Esophagus muscularis mucosa (tissue), 4 donors: ENCODE measurements at places on chromosomes 2 and 18. TPM values are rescaled to one million over a fixed set of nuclear protein-coding genes. Genes with fewer than 3 reads are reported as not detected.

DNA sequence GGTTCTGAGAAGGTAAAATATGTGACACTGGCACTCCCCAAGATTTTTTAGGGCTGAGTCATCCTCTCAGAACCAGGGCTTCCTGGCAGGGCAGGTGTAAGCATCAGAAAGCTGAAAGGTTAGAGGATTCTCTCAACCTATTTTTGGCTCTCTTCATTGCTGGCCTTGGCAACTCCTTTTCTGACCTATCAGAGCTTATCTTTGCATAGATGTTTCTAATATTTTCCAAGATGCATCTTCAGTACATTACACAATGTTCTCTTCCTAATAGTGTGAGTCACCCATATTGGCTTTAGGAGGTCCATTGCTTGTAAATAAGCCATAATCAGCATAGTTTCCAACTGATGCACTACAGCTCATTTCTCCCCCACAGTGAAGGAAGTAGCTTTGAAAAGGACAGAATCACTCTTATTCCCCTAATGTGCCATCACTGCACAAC is 2008.4 kb upstream of the PIK3C3 start:
- no peak for DNase-seq
- peaks cover 9% of the 10 kb centered on the region for H3K4me1 ChIP-seq
- H3K27me3 ChIP-seq, result no peaks in the 10 kb centered on the region
- H3K4me3 ChIP-seq, result no peak overlapping the region

- no peak for DNase-seq
- H3K27ac ChIP-seq, result no peak overlapping the region
- no peaks in the 10 kb centered on the region for H3K27me3 ChIP-seq
- no peaks in the 10 kb centered on the region for H3K36me3 ChIP-seq
- H3K4me3 ChIP-seq, result no peak overlapping the region
- peaks cover 8% of the 10 kb centered on the region for H3K4me1 ChIP-seq
These were observed 7.3 kb downstream of the INSIG2 start for GRCh38 chr2:118095610-118096009.

DNA sequence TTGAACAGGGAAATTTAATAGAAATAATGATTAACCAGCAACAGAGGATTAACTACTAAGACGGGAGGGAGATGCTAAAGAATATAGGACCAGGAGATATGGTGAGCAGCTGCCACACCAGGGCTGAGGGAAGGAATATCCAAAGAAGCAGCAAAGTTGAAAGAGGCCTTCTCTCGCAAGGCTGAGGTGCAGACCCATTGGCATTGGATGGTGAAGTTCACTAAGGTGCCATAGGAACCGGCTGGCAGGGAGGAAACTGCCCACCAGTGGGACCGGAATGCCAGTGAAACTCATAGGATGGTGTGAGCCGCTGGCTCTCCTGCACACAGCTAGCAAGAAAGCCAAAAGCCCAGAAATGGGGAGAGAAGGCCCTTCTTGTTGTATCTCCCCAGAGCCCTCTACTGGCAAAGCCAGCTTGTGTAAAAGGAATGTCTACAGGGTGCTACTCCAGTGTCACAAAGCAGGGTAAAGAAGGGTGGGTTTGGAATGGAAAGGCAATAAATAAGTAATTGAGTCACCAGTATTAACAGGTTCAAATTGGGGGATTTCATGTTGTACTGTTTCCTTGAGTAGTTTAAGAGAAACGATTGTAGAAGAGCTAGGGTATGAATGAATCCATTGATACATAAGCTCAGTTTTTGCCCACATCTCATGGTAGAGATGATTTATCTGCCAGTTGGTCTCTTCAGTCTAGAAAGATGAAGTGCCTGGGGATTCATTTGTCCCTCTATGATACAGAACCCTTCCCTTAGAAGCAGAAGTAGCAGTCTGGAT is 36.0 kb downstream of the FARP2 start:
- no peak for DNase-seq
- no peak overlapping the region for H3K4me3 ChIP-seq
- no peaks in the 10 kb centered on the region for H3K4me1 ChIP-seq
- H3K36me3 ChIP-seq, result peaks cover 5% of the 10 kb centered on the region
- H3K27me3 ChIP-seq, result no peaks in the 10 kb centered on the region
- H3K27ac ChIP-seq, result no peak overlapping the region

The SOX11 gene
- 0.97 TPM for total RNA-seq

The COQ10B gene
- total RNA-seq, result 27.0 TPM
